Stromal cell of bone marrow (primary cell): ENCODE measurements at places on chromosomes 6 and 20.

DNA sequence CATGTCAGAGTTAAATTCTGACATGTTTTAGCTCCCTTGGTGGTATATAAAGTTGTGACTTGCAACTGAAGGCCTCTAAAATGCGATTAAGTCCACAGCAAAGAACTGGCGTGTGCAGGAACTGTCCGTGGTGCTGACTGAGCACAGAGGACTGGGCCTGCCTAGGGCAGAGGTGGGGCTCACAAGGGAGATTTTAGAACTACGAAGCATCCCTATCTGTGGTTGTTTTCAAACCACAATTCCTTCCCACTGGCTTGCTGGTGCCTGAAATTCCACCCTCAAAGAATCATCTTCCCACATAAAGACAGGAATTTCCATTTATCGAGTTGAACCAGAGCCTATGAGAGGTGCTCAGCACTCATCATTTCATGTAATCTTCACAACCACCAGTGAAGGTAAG, 30.1 kb downstream of the RIMS4 start:
- peak; percentile 31 for DNase-seq

DNA sequence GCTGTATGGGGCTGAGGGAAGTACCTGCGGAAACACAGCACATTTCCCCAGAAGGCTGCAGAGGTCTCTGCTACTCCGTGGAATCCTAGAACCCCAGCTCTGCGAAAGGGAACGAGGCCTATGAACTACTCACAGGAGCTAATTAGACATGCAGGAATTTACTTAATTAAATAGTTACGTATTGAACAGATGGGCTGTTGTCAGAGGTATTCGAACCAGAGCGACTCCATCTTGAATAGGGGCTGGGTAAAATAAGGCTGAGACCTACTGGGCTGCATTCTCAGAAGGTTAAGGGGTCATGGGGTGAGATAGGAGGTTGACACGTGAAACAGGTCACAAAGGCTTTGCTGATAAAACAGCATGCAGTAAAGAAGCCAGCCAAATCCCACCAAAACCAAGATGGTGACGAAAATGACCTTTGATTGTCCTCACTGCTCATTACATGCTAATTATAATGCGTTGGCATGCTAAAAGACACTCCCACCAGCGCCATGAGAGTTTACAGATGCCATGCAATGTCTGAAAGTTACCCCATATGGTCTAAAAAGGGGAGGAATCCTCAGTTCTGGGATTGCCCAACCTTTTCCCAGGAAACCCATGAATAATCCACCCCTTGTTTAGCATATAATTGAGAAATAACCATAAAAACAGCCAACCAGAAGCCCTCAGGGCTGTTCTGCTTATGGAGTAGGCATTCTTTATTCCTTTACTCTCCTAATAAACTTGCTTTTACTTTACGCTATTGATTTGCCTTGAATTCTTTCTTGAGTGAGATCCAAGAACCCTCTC, 14.7 kb upstream of the SSTR4 start:
- no peak for DNase-seq

DNA sequence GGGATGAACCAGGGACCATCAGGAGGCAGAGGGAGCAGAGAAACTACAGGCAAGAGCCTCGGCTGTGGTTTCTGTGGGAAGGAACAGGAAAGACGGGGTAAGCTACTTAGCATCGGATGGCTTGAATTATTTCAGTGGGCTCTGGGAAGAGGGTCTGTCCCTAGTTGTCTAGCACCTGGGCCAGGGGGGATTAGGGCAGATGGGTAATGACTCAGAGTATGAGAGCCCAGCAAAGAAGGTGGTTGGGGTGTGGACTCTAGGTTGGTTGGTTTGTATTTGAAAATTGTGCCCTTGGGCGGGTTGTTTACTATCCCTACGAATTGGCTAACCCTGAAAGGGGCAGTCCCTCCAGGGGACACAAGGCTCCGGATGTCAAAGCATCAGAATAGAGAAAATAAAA, 148.5 kb upstream of the TAB2 start:
- no peak for DNase-seq

DNA sequence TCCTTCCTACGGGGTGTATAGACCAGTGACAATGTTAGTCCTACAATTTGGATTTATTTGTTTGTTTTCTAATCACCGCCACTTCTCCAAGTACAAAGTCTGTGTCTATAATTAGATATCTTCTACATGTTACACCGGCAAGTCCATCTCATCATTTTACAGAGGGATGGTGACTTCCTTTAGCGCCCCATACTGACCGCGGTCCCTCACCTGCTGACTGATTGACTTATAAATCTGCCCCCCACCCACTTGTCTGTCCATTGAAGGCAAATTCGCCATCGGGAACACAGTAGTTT, 8.9 kb upstream of the NR2E1 start:
- DNase-seq, result no peak

DNA sequence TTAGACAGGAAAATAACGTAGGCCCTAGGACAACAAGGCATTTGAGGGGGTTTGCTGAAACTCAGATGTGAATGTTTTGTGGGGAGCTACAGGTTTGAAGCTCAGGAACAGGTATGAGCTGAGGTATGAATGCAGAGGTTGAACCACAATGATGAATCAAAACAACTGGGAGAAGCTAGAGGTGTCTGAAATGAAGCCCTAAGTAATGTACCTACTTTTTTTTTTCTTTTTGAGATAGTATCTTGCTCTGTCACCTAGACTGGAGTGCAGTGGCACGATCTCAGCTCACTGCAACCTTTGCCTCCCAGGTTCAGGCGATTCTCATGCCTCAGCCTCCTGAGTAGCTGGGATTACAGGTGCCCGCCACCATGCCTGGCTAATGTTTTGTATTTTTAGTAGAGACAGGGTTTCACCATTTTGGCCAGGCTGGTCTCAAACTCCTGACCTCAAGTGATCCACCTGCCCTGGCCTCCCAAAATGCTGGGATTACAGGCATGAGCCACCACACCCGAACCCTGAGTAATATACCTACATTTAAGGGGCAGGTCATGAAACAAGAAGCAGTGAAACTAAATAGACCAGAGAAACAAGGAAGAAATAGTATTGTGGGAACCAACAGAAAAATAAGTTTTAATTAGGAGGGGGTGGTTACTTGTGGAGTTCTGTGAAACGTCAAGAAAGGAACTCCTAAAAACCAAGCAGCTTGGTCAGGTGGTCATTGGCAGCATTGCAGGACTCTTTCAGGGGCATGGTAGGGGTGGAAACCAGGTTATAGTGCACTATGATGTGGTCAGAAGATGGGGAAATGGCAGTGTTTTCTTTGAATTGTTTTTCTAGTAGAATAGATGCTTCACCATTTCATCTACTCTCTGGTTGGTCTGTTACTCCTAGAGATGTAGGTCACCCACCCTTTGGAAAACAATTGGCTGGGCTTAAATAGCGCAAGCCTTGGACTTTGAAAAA, 138.1 kb downstream of the CD164 start:
- no peak for DNase-seq

- no peak for DNase-seq
Observed at GRCh38 chr6:17870300-17871188, 116.9 kb downstream of the KIF13A start.

DNA sequence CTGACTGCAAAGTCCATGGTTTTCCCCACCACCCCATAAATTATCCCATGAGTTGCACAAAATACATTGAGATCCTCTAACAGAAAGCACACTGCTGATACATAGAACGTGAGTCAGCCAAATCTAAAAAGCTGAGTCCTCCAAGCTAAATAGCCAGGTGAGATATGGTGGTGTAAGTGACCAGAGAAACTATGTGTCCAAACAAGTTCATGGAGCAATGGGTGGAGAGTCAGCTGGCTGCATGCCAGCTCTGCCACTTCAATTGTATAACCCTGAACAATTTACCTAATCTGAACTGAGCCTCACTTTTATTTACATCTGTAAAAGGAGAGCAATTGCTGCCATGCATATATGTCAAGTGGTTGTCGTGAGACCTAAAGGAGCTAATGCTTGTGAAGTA, 9.7 kb downstream of the SNAP25 start:
- no peak for DNase-seq

GRCh38 chr6:37536491-37537190, 36.9 kb upstream of the CCDC167 start:
- no peak for DNase-seq

DNA sequence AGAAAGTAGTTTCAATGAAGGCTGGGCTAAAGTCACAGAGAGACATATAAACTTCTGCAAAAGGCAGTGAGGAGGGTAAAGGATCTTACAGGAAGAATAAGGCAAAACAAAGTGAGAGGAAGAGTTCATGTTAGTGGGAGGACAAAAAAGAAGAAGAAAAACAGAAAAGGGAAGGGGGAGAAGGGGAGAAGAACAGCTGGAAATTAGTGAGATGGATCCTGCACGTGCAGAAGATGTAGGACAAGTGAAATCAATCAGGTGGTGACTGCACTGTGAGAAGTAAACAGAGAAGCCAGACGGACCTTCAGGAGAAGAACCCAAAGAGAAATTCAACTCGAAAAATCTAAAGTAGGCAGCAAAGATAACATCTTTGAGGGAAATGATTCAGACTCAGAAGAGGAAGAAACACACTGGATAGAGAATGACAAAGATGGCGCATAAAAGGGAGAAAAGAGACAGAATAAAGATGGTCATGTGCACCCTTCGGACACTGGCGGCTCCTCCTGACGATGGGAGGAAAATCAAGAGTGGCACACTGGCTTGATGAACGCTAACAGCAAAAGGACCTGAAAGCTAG, 105.9 kb downstream of the MYB start:
- no peak for DNase-seq

DNA sequence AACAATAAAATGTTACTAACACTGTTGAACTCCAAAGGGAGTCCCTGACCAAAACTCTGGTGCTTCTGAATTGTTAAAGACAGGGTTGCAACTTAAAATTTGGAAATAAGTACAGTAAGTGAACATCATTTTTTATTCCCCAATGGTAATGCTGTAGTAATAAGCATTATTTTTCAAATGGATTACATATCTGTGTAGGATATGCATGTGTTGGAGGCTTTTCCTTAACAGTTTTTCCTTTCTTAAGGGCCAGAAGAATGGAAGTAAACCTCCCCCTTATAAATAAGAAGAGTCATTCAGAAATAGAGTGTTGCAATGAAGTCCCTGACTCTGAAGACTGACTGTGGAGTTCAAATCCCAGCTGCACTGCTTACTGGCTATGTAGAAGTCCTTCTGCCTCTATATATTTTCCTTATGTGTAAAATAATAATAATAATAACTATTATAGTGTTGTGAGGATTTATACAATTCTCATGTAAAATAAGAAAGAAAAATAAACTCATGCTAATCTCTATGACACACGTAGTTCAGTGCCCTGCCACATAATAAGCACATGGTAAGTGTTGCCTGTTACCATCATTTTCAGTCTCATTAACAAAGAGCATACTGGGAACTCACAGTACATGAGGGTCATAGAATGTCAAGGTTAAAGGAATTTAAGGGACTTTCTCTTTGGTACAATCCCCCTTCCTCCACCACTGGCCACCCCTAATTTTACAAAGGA, 129.8 kb upstream of the SMLR1 start:
- no peak for DNase-seq

DNA sequence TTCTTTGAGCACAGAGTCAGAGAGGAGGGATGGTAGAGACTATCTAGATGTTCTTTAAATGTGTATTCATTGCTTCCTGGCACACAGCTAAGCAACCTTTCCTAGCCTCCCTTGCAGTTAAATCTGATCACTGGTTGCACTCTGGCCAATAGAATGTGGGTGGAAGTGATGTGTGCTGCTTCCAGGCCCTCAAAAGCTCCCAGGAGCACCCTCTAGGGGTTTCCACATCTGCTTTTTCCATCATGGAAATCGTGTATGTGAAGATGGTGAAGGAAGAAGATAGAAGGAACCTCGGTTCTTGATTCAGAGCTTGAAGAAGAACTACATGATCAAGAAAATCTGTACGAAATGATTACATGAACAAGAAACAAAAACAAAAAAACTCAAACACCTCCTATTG, 149.8 kb upstream of the JAG1 start:
- no peak for DNase-seq

GRCh38 chr6:74408844-74409243, 712.8 kb downstream of the CD109 start:
- DNase-seq, result no peak

- no peak for DNase-seq
Observed at GRCh38 chr6:15969236-15969778, 159.6 kb upstream of the MYLIP start.

DNA sequence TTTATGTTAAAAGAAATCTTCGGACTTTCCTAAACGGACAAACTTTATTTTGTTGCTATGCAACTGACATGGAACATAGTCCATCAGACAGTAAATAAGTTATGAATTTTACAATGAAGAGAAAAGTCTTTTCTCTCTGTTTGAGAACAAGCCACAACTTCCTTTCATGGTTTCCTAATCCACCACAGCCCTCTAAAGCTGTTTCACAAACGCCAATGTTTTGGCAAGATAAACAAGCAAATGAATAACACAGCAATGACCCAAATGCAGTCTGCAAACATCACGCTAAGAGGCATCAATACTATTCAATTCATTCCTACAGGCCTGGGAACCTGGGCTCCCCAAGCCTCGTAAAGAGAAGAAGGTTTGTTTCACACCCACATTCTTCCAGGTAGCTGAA, 60.4 kb downstream of the HAO1 start:
- DNase-seq, result peak; percentile 28

GRCh38 chr6:134431421-134431859, 113.5 kb upstream of the SGK1 start:
- no peak for DNase-seq

DNA sequence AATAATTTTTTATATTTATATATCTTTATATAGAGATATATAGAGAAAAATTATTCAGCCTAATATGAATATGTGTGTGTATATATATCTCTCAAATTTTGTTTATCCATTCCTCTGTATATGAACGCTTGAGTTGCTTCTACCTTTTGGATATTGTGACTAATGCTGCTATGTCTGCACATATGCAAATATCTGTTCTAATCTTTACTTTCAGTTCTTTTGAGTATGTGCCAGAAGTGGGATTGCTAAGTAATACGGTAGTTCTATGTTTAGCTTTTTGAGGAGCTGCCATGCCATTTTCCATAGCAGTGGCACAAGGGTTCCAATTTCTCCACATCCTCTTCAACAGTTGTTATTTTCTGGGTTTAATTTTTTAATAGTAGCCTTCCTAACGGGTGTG, 72.8 kb upstream of the CEP85L start:
- no peak for DNase-seq

- DNase-seq, result no peak
Observed at GRCh38 chr6:124881898-124882578, 80.2 kb upstream of the RNF217 start.

- no peak for DNase-seq
Observed at GRCh38 chr20:45975686-45976085, 3.7 kb upstream of the ZNF335 start.

DNA sequence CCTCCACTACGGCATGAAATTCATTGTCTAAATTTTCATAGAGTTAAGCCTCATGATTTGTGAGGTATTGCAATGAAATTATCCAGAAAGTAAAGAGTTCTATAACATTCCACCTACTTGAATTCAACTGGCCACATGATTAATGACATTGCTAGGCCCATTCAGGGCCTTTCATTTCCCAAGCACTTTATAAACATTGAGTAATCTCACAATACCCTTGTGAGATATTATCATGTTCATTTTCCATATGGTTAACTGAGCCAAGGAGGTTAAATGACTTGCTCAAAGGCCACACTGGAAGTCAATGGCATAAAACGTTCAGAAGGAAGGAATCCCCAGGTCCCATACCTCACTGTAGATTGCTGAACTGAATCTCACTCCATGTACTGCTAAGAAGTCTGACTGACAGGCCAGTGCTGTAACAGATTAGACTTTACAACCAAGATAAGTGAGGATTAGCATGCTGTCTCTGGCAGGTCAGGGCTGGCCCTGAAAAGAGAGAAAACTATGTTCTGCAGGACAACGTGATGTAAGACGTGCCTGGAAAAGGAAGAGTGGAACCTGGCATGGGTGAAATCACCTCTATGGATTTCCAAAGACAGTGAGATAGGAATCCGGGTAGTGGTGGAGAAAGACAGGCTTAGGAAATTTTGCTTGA, 75.9 kb upstream of the SPACA1 start:
- no peak for DNase-seq
